ENCODE measurements at places on chromosomes 13 and 19.

GRCh38 chr19:31073485-31074198 is 275.6 kb downstream of the TSHZ3 start:
- DNase-seq, result no peak

DNA sequence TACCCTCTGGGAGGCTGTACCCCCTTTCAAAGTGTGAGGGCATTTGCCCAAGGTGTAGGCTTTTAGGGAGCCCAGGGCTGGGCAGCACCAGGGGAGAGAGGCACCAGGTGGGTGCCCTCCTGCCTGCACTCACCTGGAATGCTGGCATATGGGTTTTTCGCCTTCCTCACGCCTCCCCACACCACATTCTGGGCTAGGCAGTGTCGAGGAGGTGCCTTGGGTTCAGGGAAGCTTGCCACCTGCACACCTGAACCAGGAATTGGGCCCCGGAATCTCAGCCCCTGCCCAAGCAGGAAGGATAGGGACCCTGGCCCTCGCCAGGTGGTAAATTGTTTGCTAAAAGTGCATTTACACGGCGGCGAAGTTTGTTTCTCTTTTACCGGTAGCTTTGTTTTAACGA is 5.1 kb upstream of the TSHZ3 start:
- no peak for DNase-seq

- DNase-seq, result no peak
These were observed 5.8 kb downstream of the GP6 start for GRCh38 chr19:55032170-55032800.

GRCh38 chr13:44410328-44410859 is 36.8 kb downstream of the SERP2 start:
- DNase-seq, result no peak
